ENCODE measurements at places on chromosomes 3 and 15. TPM values are rescaled to one million over a fixed set of nuclear protein-coding genes. Genes with fewer than 3 reads are reported as not detected.

GRCh38 chr15:52427804-52428203 lies 100.9 kb downstream of the MYO5A start:
- no peak overlapping the region for H3K27ac ChIP-seq
- H3K27me3 ChIP-seq = no peaks in the 10 kb centered on the region
- no peaks in the 10 kb centered on the region for H3K4me1 ChIP-seq
- H3K4me3 ChIP-seq = no peak overlapping the region
- H3K36me3 ChIP-seq = no peaks in the 10 kb centered on the region

The CHRNA7 gene
- total RNA-seq = 9.5 TPM

The LRRC28 gene
- total RNA-seq = 34.4 TPM

The MEGF11 gene
- 1.0 TPM for total RNA-seq

The MUC4 gene
- not detected for total RNA-seq

The CFAP91 gene
- total RNA-seq = 7.0 TPM

The CKMT1B gene
- total RNA-seq = 1.9 TPM

The CPB1 gene
- total RNA-seq = not detected

All from neural crest cell (in vitro differentiated cells).